Astrocyte (in vitro differentiated cells and primary cell): ENCODE measurements at places on chromosomes 6 and 20. TPM values are rescaled to one million over a fixed set of nuclear protein-coding genes. Genes with fewer than 3 reads are reported as not detected.

Gene CNKSR3
- 11.1 and 12.5 TPM in 2 replicates for total RNA-seq

Gene GPR63
- 1.6 and 1.8 TPM in 2 replicates for total RNA-seq

Gene RBPJL
- not detected in 2 replicates for total RNA-seq

- no peak for DNase-seq
- H3K36me3 ChIP-seq = no peaks in the 10 kb centered on the region
- no peak overlapping the region for H3K4me3 ChIP-seq
- no peak overlapping the region for H3K27ac ChIP-seq
Observed at GRCh38 chr6:17491416-17492142, 98.2 kb downstream of the CAP2 start.

- H3K4me1 ChIP-seq = peaks cover 16% of the 10 kb centered on the region
- H3K27me3 ChIP-seq = no peaks in the 10 kb centered on the region
- no peak overlapping the region for H3K27ac ChIP-seq
- DNase-seq = no peak
- H3K4me3 ChIP-seq = no peak overlapping the region
- H3K36me3 ChIP-seq = no peaks in the 10 kb centered on the region
Observed at GRCh38 chr6:35166116-35166515, 25.0 kb upstream of the TCP11 start.

- DNase-seq = no peak
- no peaks in the 10 kb centered on the region for H3K27me3 ChIP-seq
- no peak overlapping the region for H3K4me3 ChIP-seq
- H3K4me1 ChIP-seq = peaks cover 2% of the 10 kb centered on the region
Observed at GRCh38 chr20:25496165-25496967, 88.9 kb downstream of the GINS1 start.

Gene RANBP9
- total RNA-seq = 42.1 and 43.7 TPM in 2 replicates

DNA sequence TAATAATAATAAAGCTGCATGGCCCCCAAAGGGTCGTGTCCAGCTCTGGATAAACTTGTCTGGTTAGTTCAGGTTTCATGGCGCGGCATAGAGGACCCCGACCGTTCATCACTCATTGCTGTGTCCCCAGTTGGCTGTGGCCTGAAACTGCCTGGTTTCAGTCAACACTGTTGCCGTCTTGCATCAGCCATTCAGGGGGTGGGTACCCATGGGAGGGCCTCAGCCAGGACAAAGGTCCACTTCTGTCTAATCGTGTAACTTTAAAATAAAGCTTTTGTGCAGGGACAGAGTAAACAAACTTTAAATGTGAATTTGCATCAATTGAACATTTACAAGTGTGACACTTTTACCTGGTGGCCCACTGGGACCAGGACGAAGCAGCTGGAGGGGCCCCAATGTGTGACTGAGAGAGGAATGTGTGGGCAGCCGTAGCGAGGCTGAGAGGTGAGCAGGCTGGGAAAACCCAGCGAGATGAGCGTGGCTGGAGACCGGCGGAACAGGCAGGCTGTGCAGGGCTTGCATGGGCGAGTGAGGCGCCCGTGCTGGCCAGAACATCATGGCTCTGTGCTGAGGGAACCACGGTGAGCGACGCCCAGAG is 22.3 kb upstream of the UNC93A start:
- no peak overlapping the region for H3K4me3 ChIP-seq
- no peak for DNase-seq
- H3K36me3 ChIP-seq = no peaks in the 10 kb centered on the region
- no peak overlapping the region for H3K27ac ChIP-seq
- H3K27me3 ChIP-seq = no peaks in the 10 kb centered on the region
- no peaks in the 10 kb centered on the region for H3K4me1 ChIP-seq

GRCh38 chr6:40930045-40930444 is 109.0 kb downstream of the UNC5CL start:
- H3K27ac ChIP-seq = no peak overlapping the region
- peaks cover 16% of the 10 kb centered on the region for H3K4me1 ChIP-seq
- no peak overlapping the region for H3K4me3 ChIP-seq
- H3K36me3 ChIP-seq = no peaks in the 10 kb centered on the region

DNA sequence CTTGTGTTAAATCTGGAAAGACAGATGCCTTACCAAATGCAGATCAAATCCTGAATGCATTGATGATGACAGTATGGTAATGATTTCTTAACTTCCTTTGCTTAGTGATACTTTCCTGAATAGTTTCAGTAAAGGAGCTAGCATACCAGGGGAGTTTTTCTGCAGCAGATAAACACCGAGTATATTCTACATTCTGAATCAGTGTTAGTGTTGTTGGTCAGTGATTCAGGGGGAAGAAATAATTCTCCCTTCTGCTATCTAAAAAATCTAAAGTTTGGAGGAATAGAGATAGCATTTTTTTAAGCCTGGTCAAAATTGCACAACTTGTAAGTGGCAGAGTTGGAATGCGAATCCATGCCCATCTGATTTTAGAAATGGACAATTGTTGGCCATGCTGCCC is 512.2 kb upstream of the MARCKS start:
- H3K4me3 ChIP-seq = no peak overlapping the region
- no peak overlapping the region for H3K27ac ChIP-seq
- peak; percentile 60 for DNase-seq

GRCh38 chr20:56418385-56418861 is 6.4 kb downstream of the CASS4 start:
- H3K36me3 ChIP-seq = no peaks in the 10 kb centered on the region
- no peak for DNase-seq
- H3K4me1 ChIP-seq = peaks cover 58% of the 10 kb centered on the region
- no peaks in the 10 kb centered on the region for H3K27me3 ChIP-seq
- H3K4me3 ChIP-seq = no peak overlapping the region
